Naive B cell (primary cell): ENCODE measurements at places on chromosomes 5 and 9.
A peak's percentile ranks its signal among the peaks of the same experiment; 100 is the strongest.

- DNase-seq, result no peak
Observed at GRCh38 chr5:74294231-74294705, 346.3 kb downstream of the ENC1 start.

DNA sequence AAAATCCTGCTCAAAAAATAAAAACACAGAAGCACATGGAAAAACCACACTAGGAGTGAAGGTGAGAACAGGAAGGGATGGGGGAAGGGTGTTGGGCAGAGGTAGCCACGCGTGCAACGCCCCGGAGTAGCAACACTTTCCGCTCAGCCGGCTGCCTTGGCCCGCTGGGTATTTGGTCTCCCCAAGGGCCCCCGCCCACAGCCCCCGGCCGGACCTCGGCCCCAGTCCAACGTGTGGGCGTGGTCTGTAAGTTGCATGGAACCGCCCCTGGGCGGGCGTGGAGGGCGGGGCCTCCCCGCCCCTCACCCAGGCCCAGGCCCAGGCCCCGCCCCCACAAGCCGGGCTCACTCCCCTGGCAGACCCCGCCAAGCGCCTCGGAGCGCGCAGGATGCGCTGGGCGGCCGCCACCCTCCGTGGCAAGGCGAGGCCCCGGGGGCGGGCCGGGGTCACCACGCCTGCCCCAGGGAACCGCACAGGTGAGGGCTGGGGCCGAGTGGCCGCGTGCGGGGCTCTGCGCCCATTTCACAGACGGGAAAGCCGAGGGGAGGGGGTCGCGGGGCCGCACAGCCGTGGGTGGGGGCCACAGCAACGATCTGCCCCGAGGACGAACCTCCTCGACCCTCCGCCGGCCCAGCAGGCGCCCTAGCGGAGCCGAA is at the start of gene SUSD3:
SUSD3 (plus strand) TSS at position 347 of the 656 bp plus-strand sequence; CDS start at position 389, 42 bp downstream.
- DNase-seq, result peak; percentile 67

DNA sequence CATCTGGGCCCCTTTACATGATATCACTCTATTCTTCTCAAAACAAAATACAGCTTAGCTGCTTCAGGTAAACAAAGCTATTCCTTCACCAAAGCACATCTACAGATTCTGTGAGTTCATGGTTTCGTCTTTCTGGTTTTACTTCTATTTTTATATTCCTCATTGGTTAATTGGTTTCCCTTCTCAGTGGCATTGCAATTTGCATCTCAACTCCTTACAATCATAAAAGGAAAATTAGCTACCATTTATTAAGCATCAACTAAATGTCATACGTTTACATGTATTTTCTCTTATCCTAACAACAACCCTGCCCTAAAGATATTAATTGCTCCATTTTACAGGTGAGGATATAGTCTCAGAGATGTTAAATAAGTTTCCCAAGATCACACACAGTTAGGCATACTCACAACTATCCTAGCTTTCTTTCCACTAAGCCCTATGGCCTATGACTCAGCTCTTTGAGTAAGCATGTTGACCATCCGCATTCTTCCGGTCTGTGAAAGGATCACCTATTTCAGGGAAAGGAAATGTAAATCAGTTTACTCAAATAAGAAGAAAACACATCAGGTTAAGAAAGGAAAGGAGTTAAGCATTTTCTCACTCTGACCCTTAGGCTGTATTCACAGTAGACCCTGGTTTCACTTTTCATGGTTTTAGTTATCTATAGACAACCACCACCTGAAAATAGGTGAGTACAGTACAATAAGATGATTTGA is 146.1 kb downstream of the CAAP1 start:
- DNase-seq, result no peak

GRCh38 chr9:94984891-94985476 is 258.5 kb downstream of the AOPEP start:
- no peak for DNase-seq
